Posterior cingulate gyrus (tissue), 11 donors: ENCODE measurements at places on chromosomes 4 and X.

DNA sequence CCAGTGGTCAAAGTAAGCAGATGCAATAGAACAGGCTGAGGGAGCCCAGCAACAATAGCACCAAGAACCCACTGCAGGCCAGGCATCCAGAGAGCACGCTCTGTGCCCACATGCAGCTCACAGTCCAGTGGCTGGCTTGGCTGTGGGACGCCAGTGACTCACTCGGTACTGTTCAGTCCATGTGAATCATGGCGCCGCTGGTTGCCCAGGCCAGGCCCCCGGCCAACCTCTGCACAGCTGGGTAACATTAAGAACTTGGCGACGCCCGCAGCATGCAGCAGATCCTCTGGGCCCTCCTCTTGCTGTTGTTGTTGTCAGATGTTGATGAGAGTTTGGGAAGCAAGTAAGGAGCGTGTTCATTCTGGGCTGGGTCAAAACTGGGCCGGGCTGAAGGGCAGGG, 60.5 kb downstream of the MSX1 start:
- no peak for DNase-seq

DNA sequence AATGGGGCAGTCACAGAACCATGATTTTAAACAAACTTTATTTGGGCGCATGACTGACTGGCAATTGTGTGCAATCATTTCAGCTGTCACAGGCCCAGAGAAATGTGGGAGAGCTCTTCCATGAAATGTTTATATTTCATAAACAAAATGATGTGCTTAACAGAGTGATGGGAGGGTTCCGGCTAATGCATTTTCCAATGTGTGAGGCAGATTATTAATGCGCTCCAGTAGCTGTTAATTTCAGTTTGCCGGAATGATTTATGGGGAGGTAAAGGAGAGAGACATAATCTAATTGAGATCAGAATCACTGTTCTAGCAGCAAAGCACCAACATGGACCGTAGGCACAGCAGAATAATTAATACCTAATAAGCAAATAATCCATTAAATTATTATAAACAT, 55.6 kb downstream of the NKX6-1 start:
- DNase-seq, result no peak

- no peak for DNase-seq
Measured at GRCh38 chr4:180437601-180438000, 1805.6 kb upstream of the TENM3 start.

GRCh38 chrX:39335513-39336235, 534.4 kb downstream of the MID1IP1 start:
- DNase-seq, result no peak

DNA sequence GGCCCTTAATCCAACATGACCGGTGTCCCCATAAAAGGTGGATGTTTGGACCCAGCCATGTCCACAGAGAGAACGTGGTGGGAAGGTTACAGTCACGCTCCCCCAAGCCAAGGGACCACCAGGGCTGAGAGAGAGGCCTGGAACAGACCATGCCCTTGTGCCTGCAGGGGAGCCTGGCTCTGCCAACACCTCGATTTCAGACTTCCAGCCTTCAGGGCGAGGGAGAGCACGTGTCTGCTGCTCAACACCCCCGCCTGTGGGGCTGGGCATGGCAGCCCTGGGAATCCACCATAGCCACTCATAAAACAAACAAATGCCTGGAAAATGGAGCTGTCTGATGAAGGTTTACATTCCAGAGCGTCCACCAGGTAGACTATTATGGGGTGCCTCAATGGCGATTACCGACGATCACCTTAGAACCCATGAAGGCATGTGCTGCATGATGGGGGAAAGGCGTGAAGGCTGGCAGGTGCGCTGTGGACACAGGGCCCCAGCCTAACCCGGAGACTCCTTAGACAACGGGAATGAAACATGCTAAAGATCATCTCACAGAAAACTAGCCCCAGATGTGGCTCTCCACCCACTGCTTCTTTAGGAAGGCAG, 42.3 kb upstream of the HMX1 start:
- no peak for DNase-seq

- DNase-seq, result no peak
Measured at GRCh38 chr4:6939761-6940743, 30.4 kb downstream of the TBC1D14 start.

DNA sequence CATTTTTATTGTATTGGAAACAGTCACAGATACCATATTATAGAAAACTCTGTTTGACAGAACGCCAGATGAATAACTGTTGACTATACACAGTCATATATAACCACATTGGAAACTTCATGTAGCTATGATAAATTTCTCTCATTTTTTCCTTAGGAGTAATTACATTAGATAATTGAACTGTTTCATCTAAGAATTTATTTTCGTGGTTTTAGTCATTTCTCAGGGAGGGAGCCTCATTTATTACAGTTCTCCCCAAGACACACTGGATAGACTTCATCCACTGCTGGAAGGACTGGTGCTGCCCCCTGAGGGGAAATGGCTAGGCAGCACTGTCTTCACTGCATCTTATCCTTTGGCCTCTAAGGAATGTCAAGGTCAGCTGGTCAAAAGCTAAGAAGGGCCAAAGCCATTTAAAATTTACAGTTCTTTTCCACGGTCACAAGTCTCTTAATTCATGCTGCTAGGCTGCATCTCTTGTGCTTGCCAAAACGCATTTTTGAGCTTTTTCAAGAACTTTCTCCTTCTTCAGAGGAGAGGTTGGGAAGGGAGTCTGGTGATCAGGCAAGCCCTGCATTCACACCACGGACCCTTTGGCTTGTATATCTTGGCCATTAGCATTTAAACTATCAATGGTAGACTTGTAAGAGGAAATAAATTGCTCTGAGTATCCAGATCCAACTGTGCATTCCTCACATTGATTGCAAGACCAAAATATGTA, 145.1 kb downstream of the CBR4 start:
- no peak for DNase-seq
